Aorta (tissue), 5 donors: ENCODE measurements at places on chromosomes 12 and 14.

DNA sequence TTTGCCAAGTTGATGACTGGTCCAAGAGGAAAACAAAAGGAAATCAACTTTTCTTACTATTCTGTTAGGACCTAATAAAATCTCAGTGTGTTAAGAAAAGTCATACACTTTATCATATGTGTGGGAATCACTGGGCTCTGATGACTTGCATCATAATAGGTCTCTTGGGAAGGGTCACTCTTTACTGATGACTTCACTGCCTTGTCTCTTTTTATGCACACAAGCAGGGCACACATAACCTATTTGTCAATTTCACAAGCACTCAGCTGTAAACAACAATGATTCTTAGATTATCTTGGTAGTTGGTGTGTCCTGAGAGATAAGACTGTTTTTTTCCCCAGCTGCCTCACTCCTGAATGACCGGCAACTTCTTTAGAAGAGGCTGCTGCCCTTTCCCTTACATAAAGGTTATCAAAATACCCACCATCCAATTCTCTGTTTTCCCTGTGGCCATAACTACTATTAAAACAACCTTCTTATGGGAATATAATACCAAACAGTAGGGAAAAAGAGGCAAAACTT is 50.9 kb upstream of the INSM2 start:
- no peak for DNase-seq

- no peak for DNase-seq
These were observed 8.9 kb upstream of the FOXN3 start for GRCh38 chr14:89425931-89426330.

- peak; percentile 55 for DNase-seq
These were observed 123.0 kb downstream of the GLT1D1 start for GRCh38 chr12:128976120-128976738.

GRCh38 chr12:25424211-25424731 is 128.8 kb downstream of the LMNTD1 start:
- DNase-seq = no peak

DNA sequence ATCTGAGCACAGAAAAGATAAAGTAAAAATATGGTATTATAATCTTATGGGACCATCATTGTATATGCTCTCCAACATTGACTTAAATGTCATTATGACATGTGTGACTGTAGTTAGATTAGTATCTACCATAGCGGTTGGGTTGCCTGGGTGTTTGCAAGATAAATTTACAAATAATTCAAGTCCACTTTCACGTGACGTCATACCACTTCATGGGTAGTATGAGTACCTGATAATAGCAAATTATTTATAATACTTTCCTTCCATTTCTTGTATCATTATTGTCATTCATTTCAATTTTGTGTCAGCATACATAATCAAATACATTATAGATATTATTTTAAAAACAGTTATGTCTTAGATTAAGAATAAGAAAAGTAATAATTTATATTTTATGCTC is 20.2 kb downstream of the SLCO1B1 start:
- no peak for DNase-seq

- DNase-seq = no peak
These were observed 203.4 kb upstream of the DDHD1 start for GRCh38 chr14:53356361-53357150.

DNA sequence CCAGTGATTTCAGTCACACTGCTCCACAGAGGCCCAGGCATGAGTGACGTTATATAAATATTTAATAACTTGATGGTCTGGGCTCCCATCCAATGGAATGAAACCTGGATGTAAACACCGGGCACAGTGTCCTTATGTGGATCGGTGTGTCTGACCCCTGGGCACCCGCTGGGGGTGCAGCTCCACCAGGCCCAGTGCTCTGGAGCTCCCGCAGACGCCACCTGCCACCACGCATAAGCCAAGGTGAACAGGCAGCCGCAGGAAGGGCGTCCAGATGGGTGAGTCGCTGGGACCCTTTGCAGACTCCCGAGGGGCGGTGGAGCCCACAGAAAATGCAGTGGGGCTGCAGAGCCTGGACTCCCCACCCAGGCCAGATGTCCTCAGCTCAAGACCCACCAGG is 121.6 kb downstream of the SCARB1 start:
- no peak for DNase-seq

DNA sequence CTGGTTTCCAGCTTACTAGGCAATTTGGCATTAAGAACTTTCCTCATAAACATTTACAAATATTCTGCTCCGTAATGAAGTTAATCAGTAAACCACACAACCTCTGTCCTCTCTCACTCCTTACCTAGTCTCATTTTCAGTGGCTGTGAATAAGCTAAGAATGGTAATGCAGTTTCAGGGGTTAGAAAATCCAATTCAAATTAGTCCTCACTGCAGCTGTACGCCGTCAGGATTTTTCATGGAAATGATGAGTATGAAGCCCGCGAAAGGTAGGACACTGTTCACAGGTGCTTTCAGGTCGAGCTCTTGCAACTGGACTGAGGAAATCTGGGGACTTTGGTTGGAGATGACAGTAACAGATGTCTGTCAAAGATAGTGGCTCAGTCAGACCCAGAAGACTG is 29.6 kb downstream of the NR1H4 start:
- DNase-seq = no peak

DNA sequence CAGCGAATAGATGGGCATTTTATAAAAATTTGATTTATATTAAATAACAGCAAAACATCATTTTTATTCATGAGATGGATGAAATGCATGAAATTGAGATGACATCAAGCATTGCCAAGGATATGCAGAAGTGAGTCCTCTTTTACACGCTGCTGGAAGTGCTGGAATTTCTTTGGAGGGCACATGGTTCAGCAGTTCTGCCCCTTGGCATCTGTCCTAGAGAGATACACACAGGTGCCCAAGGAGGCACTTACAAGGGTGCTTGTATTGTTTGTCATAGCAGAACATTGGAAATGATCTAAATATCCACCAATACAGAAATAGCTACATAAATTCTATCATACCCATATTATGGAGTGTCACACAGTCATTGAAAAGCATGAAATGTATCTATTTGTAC is 441.1 kb upstream of the TMPO start:
- no peak for DNase-seq

- DNase-seq = no peak
These were observed 73.4 kb downstream of the ZNF664 start for GRCh38 chr12:124046456-124046740.

DNA sequence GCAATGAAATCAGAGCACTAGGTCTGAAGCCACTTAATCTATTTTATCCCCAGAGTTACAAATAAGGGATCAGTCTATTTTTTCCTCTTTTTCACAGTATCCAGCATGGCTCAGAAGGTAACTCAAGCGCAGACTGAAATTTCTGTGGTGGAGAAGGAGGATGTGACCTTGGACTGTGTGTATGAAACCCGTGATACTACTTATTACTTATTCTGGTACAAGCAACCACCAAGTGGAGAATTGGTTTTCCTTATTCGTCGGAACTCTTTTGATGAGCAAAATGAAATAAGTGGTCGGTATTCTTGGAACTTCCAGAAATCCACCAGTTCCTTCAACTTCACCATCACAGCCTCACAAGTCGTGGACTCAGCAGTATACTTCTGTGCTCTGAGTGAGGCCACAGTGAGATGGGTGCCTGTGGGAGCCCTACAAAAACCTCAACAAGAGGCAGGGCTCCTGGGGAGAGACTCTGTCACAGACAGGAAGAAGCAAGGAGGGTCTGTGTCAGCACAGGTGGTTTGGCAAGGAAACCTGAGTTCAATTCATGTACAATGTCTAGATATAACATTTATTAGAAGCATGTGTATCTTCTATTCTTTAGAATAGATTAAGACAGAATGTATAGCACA is 334.3 kb upstream of the OR4E1 start:
- no peak for DNase-seq

GRCh38 chr12:110565894-110566871 is 16.9 kb downstream of the PPTC7 start:
- DNase-seq = no peak
